Neuronal stem cell (in vitro differentiated cells): ENCODE measurements at places on chromosomes 3 and 15.

GRCh38 chr3:197793247-197793646, 2.2 kb downstream of the LRCH3 start:
- no peak for DNase-seq

GRCh38 chr3:49454458-49454857, 15.6 kb upstream of the DAG1 start:
- DNase-seq: no peak

DNA sequence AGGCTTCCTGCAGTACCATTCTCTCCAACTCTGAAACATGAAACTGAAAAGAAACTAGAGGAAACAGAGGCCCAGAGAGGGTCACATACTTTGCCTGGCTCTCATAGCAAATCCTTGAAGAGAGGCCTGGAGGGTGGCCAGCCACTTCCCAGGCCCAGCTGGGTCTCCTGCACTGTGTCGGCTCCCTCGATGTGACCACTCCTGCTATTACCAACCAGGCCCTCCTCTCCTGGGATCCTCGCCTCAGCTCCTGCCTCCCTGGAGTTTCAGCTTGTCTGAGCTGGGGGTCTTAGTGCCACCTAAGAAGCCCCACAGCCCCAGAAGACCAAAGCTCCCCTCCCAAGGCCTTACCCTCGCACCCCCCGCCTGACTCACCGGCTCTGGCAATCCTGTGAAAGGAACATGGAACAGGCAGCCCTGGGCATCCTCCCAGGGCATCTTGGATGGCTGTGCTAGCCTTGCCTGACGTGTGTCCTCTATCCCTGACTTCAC, 4.6 kb downstream of the LOXL1 start:
- no peak for DNase-seq

DNA sequence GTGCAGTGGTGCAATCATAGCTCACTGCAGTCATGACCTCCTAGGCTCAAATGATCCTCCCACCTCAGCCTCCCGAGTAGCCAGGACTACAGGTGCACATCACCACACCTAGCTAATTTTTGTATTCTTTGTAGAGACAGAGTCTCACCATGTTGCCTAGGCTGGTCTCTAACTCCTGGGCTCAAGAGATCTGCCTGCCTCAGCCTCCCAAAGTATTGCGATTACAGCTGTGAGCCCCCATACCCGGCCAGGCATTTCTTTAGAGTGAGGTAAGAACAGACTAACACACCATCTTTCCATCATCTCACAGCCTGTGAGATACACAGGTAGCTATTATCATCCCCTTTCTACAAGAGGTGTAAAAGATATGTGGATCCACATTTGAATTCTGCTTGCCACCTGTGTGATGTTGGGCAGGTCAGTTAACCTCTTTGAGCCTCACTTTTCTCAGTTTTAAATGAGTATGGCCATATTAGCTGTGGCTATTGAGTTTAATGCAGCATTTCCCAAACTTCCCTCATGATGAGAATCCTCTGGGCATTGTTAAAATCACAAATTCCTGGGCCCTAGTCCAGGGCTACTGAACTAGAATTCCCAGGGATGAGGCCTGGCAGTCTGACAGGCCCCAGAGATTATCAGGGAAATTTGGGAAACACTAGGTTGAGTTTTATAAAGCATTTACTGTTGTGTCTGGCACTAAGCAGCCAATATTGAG, 46.0 kb downstream of the ANP32A start:
- no peak for DNase-seq

GRCh38 chr15:100760357-100760903, 119.2 kb upstream of the ALDH1A3 start:
- no peak for DNase-seq

- DNase-seq: no peak
Measured at GRCh38 chr3:183464480-183464879, 36.1 kb upstream of the MCF2L2 start.

DNA sequence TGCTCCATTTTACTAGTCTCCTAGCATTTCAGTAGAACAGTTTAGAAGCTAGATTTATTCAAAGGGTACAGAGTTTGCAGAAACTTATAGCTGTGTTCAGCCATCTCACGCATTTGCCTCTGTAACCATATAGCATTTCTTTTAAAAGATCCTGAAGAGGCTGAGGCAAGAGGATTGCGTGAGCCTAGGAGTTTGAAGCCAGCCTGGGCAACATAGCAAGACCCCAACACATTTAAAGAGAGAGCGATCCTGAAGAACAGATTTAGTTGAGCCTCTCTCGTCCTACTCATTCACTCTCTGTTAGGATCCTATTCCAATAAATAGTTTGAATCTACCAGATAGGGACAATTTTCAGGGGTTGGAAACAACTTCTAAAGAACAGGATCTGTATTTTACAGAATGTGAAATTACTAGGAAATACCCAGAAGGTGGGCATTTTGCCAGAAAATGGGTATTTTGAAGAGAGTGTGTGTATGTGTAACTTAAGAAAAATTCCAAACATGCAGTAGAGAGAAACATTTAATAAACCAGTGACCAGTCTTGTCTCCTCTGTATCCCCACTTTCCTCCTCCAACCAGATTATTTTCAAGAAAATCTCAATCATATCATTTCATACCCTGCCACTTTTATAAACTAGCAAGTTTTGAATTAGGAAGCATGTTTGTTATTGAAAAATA, 4.5 kb downstream of the EIF3J start:
- DNase-seq: no peak

DNA sequence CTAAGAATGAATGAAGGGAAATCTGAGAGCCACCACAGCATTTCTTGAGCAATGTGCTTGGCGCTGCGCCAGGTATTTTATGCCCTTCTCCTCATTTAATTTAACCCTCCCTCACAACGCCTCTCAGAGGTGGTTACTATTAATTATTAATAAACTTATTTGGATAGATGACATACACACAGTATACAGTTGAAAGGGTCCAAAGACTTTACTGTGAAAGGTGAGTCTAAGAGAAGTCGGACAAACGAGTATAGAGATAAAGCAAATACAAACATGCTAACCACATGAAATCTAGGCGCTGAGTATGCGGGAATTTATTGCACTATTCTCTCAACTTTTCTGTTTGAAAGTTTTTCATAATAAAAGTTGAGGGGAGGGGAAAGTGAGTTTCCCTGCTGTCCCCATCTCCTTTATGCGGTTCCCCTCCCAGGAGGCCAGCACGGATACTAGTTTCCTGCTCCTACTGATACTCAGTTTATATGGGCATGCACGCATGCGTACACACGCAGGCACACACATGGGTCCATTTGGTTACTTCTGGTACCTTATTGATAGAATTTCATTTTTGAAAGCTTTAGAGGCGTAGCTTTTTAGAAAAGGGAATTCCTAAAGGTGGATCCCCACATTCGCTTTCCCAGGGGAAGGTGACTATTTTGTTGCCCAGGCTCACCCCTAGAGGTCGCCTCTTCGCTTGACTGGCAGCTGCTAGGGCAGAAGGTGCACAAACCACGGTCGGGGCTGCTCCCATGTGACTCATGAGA, 28.5 kb upstream of the KCTD6 start:
- peak; percentile 35 for DNase-seq

GRCh38 chr3:26962492-26963360, 340.2 kb downstream of the LRRC3B start:
- DNase-seq: no peak

DNA sequence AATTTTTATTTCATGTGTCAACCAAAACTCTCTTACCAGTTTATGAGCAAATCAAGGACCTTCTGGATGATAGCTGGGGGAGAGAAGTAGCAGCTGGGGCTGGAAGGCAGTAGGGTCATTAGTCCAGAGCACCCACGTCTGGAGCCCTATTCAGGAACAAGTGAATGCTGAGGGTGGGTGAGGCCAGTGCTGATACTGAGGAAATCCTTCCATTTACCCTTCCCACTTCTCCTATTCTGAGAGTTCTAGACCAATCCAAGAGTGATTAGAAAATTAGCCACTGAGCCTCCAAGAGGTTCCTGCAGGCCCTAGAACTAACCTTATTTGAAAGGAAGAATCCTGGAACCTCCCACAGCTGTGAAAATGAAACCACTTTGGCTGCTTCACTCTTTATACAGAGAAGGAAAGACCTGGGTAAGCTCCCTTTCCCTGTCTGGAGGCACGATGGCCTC, 46.2 kb upstream of the VILL start:
- no peak for DNase-seq

DNA sequence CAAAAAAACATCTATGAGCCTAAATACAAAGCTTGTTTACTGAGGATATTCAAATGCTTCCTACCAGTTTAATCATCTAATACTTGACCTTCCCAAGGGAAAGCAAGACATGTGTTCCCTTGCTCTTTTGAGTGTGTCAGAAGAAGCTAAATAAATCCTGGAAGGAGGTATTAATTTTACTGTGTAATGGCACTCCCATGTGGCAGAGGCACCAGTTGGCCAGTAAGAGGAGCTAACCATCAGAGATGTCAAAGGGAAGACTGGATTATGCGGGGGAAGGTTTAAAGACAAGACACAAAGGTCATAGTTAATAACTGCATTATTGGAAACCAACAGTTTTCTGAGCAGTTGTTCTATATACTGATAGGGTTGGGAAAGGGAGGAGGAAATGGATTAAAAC, 125.1 kb downstream of the SUCLG2 start:
- no peak for DNase-seq

DNA sequence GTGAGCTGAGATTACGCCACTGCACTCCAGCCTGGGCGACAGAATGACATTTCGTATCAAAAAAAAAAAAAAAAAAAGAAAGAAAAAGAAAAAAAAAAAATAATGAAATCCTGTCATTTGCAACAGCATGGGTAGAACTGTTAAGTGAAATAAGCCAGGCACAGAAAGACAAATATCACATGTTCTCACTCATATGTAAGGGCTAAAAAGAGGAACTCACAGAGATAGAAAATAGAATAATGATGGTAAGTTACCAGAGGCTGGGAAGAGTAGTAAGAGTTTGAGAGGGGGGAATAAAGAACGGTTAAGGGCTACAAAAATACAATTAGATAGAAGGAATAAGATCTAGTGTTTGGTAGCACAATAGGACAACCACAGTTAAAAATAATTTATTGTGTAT, 19.7 kb downstream of the DENND6A start:
- no peak for DNase-seq

- DNase-seq: no peak
Measured at GRCh38 chr3:64340641-64341101, 115.4 kb upstream of the PRICKLE2 start.

GRCh38 chr3:50008931-50009330, 69.0 kb downstream of the RBM6 start:
- no peak for DNase-seq

DNA sequence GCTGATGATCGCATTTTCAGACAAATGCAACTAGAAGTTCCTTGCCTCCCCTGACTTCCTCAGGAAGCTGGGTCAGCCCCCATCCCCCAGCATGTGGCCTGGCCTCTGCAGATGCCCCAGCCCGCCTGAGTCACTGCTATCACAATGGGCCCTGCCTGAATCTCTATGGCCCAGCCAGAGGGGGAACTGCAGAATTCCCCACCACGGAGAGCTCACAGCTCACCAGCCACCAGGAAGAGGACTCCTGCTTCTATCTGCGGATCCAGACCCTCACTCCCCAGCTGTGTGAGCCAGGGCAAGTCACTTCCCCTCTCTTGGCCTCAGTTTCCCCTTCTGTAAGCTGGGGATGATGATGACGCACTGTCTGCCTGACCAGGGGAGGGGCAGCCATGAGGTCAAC, 6.9 kb downstream of the PLXND1 start:
- DNase-seq: no peak

- DNase-seq: no peak
Measured at GRCh38 chr15:99507016-99507503, 58.7 kb upstream of the MEF2A start.

- no peak for DNase-seq
Measured at GRCh38 chr3:105402287-105402801, 35.6 kb downstream of the ALCAM start.

DNA sequence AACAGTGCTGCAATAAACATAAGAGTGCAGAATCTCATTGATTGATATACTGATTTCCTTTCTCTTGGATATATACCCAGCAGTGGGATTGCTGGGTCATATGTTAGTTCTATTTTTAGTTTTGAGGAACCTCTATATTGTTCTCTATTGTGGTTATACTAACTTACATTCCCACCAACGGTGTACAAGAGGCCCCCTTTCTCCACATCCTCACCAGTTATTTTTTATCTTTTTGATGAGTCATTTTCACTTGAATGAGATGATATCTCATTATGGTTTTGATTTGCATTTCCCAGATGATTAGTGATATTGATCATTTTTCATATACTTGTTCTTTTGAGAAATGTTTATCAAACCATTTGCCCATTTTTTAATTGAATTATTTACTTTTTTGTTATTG, 12.4 kb upstream of the IREB2 start:
- no peak for DNase-seq

- DNase-seq: peak; percentile 39
Measured at GRCh38 chr3:15982667-15983196, 185.0 kb upstream of the ANKRD28 start.

DNA sequence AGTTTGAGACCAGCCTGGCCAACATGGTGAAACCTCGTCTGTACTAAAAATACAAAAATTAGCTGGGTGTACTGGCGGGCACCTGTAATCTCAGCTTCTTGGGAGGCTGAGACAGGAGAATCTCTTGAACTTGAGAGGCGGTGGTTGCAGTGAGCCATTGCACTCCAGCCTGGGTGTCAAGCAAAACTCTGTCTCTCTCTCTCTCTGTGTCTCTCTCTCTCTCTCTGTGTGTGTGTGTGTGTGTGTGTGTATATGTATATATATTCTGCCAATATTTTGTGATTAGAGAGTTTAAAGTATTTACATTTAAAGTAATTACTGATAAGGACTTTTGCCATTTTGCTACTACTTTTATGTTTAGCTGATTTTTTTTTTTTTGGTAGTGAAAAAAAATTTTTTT, 15.7 kb downstream of the RBM6 start:
- DNase-seq: no peak

DNA sequence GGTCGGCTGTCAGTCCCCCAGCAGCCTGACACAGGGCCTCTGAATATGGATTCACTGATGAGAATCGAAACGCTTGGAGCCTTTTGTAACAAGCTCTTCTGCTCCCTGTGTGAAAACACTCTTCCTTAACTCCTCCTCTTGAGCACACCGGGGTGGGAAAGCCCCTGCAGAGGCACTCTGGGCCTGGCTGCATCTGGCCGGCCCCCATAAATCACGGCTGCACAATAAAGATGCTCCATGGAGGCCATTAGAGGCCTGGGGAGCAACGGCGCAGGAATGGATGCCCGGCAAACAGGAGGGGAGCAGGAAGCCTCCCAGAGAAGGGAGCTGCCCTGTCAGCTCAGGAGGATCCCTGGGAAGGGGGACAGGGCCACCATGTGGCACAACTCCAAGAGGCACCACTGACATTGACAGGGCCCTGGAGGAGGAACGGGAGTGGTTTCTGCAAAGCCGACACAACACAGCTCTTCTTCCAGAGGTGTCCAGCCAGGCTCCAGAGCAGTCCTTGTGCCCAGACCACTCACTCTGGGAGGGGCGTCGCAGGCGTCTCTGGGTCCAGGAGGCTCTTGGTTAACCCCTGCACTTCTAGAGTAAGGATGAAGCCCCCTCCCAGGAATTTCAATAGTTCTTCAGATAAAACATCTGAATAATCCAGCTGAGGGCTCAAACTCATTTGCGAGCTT, 509.3 kb upstream of the PPP2R3A start:
- DNase-seq: peak; percentile 53
